ENCODE measurements at places on chromosomes 3 and 15.
A peak's percentile ranks its signal among the peaks of the same experiment; 100 is the strongest.

- DNase-seq = no peak
These were observed 23.0 kb downstream of the BUB1B start for GRCh38 chr15:40183636-40184463.

GRCh38 chr3:114221165-114221880 lies 16.1 kb downstream of the ZNF80 start:
- DNase-seq = no peak

DNA sequence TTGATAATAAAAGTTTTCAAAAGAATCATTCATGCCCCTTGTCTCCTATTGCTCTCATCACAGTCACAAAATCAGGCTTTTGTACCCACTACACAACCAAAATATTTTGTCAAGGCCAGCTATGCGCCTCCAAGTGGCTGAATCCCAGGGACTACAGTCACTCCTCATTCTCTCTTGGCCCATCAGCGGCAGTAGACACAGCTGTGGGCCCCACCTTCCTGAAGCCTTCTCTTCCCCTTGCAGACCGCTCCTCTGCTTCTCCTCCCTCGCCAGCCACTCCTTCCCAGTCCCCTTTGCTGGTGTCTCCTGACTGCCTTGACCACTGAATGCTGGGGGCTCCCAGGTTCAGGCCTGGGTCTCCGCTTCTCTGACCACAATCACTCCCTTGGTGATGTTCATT lies 52.1 kb downstream of the LSM3 start:
- no peak for DNase-seq

DNA sequence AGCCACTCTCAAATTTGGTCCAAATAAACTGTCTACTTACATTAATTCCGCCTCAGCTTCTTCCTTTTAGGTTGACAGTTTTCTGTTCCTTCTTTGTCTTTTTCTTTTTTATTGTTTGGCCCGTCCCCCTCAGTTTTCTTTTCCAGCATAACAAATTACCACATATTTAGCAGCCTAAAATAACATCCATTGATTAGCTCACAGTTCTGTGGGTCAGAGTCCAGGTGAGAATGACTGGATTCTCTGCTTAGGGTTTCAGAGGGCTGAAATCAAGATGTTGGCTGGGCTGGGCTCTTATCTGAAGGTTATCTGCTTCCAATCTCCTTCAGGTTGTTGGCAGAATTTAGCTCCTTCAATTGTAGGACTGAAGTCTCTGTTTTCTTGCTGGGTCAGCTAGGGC lies 24.6 kb upstream of the LCTL start:
- no peak for DNase-seq

- DNase-seq = no peak
These were observed 84.8 kb upstream of the ICE2 start for GRCh38 chr15:60563539-60564404.

DNA sequence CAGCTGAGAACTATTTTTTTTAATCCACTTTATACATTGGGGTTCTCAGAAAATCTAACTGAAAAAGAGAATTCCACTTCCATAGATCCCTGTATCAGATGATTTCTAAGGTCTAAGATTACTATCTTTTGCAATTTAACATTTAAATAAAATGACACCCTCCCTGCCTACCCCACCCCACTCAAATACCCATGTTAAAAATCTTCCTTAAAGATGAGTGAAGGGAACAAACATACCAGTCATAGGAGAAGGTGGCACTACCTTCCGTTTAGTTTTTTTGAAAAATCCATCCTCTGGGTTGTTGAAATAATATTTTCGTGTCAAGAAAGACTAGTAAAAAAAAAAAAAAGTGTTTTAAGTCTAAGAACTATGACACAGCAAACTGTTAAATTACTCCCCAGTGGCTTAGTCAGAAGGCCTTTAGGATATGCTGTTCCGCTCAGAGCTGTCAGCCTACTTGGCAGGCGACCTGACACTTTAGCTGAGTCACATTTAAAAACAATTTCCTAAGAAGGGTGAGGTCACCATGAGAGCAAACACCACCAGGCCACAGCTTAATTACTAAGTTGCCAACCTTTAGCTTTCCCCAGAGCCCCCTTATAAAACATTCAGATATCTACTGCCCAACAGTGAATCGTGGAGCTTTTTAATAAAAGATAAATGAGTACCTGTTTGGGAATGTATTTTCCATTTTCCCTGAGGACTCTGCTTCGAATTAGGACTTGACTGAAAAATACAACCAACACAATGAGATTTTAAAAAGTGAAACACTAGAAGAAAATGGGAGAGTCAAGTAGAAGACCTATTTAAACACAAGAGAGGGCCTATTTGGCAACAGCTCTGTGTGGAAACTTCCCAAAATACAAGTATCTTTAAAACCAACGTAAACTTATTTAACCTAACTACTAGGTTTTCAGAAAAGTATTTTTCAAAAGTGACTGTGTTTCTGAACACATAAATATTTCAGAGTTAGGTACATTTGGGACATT lies 9.6 kb downstream of the EMC3 start:
- peak; percentile 99 for DNase-seq

GRCh38 chr3:111588527-111588926 lies 6.6 kb downstream of the ZBED2 start:
- peak; percentile 72 for DNase-seq

- no peak for DNase-seq
These were observed 95.8 kb downstream of the CNTN3 start for GRCh38 chr3:74518610-74519009.

GRCh38 chr3:129783470-129783869 lies 110.0 kb downstream of the TMCC1 start:
- no peak for DNase-seq

DNA sequence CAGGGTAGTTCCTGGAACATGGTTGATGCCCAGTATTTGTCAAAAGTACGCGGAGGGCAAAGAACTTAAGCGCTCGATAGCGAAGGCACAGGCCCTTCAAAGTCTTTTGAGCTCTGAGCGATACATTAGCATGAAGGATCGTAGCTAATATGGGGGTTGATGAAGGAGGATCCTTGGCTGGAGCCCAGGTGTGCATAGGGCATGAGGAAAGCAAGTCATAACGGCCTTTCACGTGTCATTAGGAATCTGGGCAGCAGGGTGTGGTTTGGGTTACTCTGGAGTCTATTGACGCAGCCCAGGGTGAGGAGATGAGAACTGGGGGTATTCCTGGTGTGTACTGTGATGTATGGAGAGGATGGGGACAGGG lies 31.7 kb downstream of the SPINK8 start:
- peak; percentile 70 for DNase-seq

DNA sequence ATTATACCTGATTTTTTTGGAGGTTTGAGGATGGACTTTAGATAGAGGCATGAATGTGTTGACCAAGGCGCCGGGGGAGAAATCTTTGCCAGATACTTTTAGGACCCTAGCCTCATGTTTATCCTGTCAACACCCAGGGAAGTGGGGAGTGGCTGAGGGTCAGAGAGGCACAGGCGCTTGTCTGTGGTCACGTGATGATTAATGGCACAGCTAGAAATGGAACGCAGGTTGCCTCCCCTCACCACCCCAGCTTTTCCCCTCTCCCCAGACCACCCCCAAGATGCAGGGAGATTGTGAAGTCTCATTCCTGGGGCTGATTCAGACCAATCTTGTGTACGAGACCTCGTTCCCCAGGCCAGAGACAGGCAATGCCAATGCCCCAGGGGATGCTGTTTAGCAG lies 218.4 kb upstream of the LINGO1 start:
- DNase-seq = no peak

- DNase-seq = peak; percentile 97
These were observed 28.4 kb downstream of the CCDC12 start for GRCh38 chr3:46947981-46948791.

DNA sequence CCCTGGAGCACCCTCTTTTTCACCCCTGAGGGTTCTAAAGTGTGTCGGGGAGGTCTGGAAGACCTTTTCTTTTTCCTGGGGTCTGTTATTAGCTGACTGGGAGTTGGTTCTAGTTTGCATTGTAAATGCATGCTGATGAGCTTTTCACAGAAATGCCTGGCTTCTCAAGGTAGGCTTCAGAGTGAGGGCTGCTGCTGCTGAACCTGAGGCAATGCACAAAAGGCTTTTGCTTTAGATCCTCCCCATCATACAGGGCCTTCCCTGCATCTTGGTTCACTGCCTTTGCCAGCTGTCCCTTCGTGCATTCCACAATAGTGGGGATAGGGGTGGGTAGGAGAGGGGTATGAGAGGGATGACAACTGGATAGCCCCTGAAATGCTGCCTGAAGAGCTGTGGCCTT lies 46.6 kb downstream of the FAH start:
- DNase-seq = no peak

GRCh38 chr15:56608140-56608778 lies 125.0 kb downstream of the ZNF280D start:
- DNase-seq = no peak

DNA sequence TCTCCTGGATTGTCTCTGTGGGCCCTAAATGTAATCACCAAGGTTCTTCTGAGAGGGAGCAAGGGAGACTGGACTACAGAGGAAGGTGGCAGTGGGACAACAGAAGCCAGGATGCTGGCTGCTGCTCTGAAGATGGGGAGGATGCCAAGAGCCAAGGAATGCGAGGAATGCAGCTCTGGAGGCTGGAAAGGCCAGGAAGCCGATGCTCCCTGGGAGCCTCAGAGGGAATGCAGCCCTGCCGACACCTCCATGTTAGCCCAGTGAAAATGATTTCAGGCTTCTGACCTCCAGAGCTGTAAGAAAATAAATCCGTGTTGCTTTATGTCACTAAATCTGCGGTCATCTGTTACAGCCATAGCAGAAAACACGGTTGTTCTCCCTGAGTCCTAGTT lies 44.1 kb downstream of the UMPS start:
- DNase-seq = no peak

GRCh38 chr3:174062923-174063322 lies 665.4 kb downstream of the NLGN1 start:
- no peak for DNase-seq

GRCh38 chr3:34260271-34261000 lies 462.0 kb downstream of the PDCD6IP start:
- peak; percentile 39 for DNase-seq

GRCh38 chr3:142028243-142028777 lies 121.0 kb downstream of the TFDP2 start:
- DNase-seq = peak; percentile 82

GRCh38 chr3:149848238-149848637 lies 35.2 kb downstream of the RNF13 start:
- DNase-seq = no peak

GRCh38 chr15:48974882-48975281 lies 11.2 kb upstream of the SHC4 start:
- no peak for DNase-seq

GRCh38 chr15:70604666-70605315 lies 158.6 kb downstream of the UACA start:
- DNase-seq = peak; percentile 18

DNA sequence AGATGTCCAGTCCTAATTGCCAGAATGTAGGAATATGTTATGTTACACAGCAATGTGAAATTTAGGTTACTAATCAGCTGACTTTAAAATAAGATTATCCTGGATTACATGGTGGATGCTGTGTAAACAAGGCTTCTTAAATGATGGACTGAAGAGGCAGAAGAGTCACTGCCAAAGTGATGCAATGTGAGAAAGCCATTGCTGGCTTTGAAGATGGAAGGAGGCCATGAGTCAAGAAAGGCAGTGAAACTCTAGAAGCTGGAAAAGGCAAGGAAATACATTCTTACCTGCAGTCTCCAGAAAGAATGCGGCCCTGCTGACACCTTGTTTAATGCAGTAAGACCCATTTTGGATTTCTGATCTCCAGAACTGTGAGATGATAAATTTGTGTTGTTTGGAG lies 179.1 kb upstream of the ZPLD1 start:
- DNase-seq = peak; percentile 57

DNA sequence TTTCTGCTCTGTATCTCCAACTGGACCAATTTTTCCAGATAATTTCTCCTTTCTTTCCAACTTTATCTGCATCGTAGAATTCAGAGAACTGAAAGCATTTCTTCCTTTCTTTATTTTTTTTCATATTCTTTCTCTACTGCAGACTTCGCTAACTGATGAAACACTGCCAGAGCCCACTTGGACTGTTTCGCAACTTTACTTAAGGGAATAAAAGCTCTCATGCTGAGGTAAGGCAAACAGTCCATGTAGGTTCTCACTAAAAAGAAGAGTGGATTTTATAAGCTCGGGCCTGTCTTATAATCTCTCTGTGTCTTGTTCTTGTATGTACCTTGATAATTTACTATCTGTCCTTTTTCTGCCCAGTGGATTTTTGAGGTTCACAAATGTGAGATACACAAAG lies 163.5 kb downstream of the CNTN4 start:
- DNase-seq = no peak

DNA sequence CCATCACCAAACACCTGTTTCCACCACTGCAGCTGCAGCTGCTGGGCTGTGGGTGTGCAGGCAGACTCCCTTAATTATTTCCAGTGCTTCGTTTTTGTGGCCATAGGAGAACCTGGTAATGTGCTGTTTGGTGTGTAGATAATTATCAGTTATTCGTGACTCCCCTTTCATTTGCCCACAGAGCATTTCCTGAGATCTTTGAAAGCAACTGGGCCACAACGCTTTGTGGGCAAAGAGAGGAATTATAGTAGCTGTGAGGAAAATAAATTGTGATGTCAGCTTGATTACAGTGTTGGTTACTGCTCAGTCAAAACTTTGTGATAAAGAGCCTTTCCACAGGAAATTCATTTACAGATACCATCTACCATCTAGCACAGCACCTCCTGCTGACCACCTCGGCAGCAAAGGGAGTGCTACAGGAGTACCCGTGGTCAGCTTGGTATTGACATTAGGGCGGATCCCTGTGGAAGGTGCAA lies 193.3 kb upstream of the SLCO3A1 start:
- no peak for DNase-seq

GRCh38 chr3:172314591-172315160 lies 133.6 kb downstream of the GHSR start:
- DNase-seq = no peak

DNA sequence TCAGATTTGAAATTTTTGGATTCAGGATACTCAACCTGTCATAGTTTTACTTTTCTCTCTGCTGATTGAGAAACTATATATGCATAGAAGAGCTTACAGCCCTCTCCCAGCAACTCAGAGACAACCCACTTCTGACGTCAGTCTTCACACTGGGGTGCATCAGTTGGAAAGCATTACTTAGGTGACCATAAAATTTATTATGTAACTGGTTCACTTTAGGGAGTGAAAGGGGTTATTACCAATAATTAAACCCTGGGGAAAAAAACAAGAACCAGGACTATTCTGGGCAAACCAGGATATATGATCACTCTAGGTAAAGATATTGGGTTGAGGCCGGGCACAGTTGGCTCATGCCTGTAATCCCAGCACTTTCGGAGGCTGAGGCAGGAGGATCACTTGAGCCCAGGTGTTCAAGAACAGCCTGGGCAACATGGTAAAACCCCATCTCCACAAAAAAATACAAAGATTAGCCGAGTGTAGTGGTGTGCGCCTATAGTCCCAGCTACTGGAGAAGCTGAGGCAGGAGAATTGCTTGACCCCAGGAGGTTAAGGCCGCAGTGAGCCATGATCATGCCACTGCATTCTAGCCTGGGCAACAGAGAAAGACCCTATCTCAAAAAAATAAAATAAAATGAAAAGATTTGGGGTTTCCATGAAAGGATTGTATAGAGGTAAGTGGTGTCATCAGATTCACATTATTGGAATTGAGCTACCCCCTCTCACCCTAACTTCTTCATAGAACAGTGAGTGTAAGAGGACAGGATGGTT lies 27.1 kb downstream of the HES1 start:
- DNase-seq = no peak

- DNase-seq = no peak
These were observed 52.4 kb downstream of the POLQ start for GRCh38 chr3:121493431-121493830.
